NCI-H2029 treated with DMSO at 0.1 percent for 48 hours (cell line): ENCODE measurements at places on chromosomes 16 and 17.

DNA sequence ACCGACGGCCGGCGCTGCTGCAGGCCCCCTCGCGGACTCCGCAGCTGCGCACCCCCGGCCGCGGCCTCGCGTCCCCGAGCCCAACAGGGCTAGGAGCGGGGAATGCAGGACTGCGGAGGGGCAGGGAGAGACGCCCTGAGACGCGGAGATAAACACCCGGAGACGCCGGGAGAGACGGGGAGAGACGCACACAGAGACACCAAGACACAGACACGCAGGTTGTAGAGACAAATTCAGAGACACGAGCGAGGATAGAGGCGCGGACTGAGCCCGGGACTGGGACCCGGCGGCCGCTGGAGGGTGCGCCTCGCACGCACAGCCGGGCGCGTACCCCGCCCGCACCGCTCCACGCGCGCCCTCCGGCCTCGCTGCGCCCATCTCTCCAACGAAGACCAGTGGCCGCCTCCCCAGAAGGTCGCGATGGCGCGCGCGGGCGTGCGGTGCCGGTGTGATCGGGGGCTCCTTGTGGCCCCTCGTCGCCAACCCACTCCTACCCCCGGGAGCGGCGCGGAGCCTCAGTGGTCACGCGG lies 902 bp downstream of the STAC2 start:
- no peak for DNase-seq

GRCh38 chr16:19666477-19666876 lies 51.5 kb downstream of the KNOP1 start:
- no peak for DNase-seq

GRCh38 chr17:61416540-61417363 lies 17.1 kb downstream of the TBX2 start:
- DNase-seq: peak; percentile 38

- no peak for DNase-seq
Measured at GRCh38 chr17:64635647-64636305, 26.3 kb downstream of the SMURF2 start.

GRCh38 chr17:75468291-75468754 lies 11.9 kb downstream of the TMEM94 start:
- DNase-seq: peak; percentile 30

DNA sequence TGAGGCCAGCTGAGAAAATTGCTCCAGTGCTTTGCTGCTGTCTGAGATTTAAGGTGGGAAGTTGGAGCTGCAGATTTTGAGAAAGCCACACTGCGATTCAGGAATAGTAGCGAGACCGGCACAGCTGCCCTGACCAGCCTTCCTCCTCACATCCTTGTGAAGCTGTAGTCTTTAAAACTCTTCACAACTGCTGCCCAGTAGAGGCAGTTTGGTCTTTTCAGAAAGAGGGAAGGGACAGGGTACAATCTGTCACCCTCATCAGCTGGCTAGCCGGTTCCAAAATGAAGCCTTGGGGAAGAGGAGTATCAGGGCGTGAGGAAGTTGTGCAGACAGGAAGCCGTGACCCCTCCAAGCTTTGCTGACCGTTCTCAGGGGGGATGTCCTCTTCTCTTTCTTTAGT lies 195.3 kb downstream of the MSI2 start:
- DNase-seq: no peak

DNA sequence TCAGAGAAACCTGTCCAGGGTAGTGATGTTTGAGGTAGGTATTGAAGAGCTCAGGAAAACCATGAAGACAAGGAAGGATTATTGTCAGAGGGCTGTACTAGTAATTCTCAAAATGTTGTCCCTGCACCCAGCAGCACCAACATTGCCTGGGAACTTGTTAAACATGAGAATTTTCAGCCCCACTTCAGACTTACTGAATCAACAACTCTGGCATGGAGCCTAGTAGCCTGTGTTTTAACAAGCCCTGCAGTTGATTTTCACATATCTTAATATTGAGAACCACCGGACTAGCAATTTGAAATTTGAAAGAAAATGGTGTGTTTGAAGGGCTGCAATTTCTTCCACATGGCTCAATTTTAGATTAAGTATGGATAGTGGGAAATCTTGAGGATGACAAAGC lies 2.8 kb upstream of the KIF2B start:
- DNase-seq: no peak

- no peak for DNase-seq
Measured at GRCh38 chr17:74839990-74840852, 19.5 kb downstream of the GRIN2C start.

GRCh38 chr17:77840513-77841165 lies 117.9 kb upstream of the TNRC6C start:
- no peak for DNase-seq

- DNase-seq: no peak
Measured at GRCh38 chr16:59202233-59202862, 468.2 kb upstream of the GOT2 start.
